ENCODE measurements at places on chromosomes 7 and 10.

DNA sequence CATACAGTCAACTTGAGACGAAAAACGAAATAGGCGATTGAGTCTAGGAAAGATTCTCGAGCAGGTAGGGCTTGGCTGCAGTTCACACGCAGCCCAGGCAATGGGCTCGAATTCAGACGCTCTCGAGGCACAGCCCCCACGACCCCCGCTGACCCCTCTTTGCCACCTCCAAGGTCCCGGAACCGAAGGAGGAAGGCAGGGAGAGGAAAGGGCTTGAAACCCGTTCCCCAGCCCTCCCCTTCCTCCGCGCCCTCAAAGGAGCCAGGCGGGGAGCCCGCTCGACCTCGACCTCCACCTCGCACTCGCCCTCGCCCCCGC is 441 bp downstream of the CCDC186 start:
- DNase-seq = no peak

GRCh38 chr10:7593063-7593462 is 73.7 kb downstream of the ITIH5 start:
- DNase-seq = no peak

- DNase-seq = no peak
These were observed 550.6 kb downstream of the GLRX3 start for GRCh38 chr10:130686689-130687300.

DNA sequence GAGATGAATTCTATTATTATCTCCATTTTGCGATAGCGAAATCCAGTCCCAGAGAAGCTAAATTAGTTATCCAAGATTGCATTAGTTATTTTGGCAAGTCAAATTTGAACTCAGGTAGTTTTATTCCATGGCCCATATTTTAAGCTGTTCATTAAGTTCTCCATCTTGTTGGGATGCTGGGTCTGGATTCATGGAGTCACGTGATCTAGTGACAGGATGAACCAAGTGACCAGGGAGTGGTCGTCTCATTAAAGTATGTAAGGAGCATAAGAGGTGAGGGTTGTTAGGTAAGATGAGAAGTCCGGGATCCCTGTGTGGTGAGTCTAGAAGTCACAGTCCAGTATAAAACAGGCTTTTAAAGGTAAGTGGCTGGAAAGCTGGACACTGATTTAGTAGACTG is 740.5 kb downstream of the PCDH15 start:
- no peak for DNase-seq

DNA sequence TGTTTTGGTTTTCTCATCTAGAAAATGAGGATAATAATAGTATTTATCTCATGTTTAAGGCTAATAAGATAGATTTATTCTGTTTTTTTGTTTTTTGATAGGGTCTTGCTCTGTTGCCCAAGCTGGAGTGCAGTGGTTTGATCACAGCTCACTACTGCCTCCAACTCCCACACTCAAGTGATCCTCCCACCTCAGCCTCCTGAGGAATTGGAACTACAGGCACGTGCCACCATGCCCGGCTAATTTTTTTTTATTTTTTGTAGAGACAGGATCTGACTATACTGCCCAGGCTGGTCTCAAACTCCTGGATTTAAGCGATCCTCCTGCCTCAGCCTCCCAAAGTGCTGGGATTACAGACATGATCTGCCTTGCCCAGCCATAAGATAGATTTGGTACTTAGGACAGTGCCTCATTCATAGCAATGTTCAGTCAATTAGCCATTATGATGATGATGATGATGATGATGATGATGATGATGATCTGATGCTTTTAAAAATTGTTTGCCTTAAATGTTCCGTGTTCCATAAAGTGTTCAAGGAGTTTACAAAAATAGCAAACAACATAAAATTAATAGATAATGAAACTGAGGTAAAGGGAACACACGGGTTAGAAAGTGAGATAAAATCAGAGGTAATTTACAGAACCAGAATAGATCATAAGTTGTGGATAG is 4.6 kb downstream of the WIPF3 start:
- no peak for DNase-seq

DNA sequence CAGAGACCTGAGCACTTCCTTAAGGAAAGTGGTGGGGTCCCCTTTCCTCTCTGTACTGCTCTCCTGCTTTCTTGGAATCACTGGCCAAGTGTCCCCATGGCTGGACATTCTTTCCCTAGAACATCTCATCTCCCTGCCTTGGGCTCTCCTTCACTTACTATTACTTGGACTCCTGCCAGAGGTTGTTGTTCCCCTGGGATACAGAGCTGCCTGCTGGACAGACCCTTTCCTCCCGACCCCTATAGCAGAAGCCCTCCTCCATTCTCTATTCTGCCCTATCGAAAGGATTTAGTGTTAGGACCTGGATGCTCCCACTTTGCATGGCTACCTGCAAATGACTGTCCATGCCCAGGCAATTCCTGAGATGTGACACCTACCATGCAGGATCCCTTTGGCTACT is 164.3 kb upstream of the PODXL start:
- no peak for DNase-seq

- DNase-seq = no peak
These were observed 20.5 kb downstream of the PIP4K2A start for GRCh38 chr10:22693860-22694259.

- DNase-seq = no peak
These were observed 1.8 kb downstream of the HOXA2 start for GRCh38 chr7:27100694-27101170.

GRCh38 chr7:14954035-14954434 is 51.5 kb upstream of the DGKB start:
- DNase-seq = no peak

DNA sequence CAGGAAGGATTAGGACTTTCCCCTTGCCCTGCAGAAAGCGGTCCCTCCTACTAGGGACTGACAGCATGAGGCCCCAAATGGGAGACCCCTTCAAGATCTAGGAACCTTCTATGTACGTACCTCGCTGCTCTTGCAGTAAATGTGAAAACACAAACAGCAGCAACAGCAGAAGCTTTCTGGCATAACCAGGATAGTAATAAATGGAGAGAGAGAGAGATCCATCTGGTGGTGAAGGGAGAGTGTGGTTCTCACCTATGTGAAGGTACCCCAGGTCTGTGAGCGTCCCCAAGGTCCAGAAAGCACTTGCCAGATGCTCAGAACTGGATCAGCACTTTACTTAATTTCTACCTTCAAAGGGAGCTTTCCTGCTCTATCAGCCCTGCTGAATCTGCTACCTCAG is 592.7 kb downstream of the PARD3 start:
- DNase-seq = no peak

- DNase-seq = peak; percentile 80
These were observed 47.9 kb upstream of the NPFFR1 start for GRCh38 chr10:70331486-70332268.

DNA sequence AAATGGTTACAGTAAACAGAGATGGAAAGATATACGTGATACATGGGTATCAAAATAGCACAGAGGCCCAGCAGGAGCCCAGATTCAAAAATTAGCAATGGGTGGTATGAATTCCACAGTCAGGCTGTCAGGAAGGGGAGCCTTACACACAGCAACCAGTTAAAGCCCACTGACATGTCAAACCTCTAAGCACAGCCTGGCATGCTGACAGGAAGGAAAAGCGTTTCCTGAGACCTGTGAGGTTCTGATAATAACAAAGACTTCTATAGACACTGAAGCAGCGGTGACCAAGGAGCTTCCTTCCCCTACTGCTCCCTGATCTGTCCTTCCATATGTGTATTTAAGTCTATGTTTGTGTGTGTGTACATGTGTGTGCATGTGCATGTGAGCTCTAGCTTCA is 89.9 kb downstream of the PHYHIPL start:
- DNase-seq = no peak

DNA sequence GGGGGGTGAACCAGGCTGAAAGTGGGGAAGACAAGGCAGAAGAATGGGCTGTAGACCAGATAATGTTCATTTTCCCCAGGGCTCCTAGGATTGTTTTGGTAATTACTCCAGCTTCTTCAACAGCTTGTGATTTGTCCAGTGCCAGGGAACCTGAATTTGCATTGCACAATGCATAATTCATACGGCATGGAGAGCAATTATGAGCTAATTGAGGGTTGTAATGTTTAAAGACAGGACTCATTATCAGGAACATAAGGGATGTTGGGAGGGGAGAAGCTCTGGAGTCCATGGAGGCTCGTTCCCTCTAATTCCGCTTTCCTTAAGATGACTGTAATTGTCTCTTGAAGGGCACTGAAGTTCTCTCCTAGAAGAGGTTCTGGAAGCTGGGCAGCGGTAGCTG is 405.0 kb upstream of the ZMIZ1 start:
- DNase-seq = no peak

DNA sequence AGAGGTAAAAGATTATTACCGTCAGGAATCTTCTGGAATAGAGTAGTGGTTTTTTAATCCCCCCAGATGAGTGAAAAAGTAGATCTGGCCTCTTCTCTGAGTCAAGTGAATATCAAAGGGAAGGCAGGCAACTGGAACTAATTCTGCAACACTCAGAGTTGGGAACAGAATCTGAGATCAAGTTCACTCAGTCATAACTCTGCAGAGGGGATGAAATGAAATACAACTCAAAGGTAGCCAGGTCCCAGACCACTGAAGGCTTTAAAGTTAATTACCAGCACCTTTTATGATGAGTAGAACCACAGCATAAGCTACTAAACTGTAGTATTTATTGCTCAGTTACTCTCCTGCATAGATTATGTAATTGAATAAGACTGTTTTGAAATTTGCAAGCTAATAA is 455.6 kb upstream of the AKR1E2 start:
- no peak for DNase-seq

- DNase-seq = no peak
These were observed 445.7 kb upstream of the C7orf33 start for GRCh38 chr7:148144827-148145226.

GRCh38 chr10:49750546-49750945 is 11.6 kb downstream of the OGDHL start:
- DNase-seq = no peak

GRCh38 chr7:131967216-131967730 is 410.8 kb upstream of the PODXL start:
- DNase-seq = no peak

DNA sequence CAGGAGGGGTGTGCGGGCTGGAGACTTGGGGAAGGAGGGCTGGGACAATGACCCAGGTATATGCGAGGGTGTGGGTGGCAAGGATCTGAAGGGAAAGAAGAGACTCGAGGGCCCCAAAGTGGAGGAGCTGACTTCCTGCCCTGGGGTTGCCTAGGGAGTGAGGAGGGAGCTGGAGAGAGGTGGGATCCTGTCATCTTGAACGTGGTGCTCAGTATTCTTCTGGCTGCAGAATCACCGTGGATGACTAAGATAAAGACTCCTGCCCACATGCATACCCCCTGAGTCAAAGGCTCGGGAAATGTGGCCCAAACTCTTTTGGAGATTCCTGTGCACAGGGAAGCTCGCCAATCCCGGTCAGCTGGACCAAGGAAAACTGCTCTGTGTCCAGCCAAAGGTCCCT is 31.2 kb downstream of the COL17A1 start:
- peak; percentile 38 for DNase-seq

GRCh38 chr10:62817121-62817765 is 1.1 kb upstream of the EGR2 start:
- DNase-seq = no peak

GRCh38 chr7:281637-282036 is 8.3 kb upstream of the FOXL3 start:
- DNase-seq = no peak

- DNase-seq = no peak
These were observed 44.0 kb downstream of the TMEM26 start for GRCh38 chr10:61409157-61409556.

DNA sequence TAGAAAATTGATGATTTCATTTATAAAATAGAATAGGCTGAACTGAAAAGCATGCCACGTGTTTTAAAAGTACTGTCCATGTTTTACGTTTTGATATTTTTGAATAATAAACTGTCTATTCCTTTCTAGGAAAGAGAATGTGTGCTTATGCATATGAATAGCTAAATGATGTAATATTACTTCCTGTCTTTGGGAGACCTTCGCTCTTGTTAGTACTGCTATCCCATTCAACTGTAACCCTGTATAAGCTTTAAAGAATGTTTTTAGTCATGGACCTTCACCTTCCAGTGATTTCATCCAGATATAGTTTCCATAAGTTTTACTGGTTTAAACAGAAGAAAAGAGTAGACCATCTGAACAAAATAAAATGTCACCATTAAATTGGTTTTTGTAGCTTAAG is 274.4 kb upstream of the SEMA3A start:
- DNase-seq = no peak

- DNase-seq = peak; percentile 80
These were observed 129.1 kb upstream of the PPP1R3A start for GRCh38 chr7:114047889-114048288.

DNA sequence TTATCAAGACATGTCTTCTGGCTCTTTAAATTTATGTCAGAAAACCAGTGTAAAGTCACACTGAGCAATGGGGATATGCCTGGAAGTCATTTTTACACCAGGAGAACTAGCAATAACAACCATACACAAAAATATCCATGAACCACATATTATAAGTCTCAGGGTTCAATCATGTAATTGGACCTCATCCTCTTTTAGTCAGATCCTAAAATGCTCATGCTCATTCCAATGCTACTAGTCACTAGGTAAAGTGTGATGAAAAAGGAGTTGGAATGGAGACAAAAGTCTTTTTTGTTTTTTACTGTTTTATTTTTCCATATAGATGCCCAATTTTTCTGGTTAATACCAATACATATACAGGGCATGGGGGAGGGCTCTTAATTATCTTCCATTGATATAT is 306.1 kb downstream of the DGKB start:
- peak; percentile 19 for DNase-seq

DNA sequence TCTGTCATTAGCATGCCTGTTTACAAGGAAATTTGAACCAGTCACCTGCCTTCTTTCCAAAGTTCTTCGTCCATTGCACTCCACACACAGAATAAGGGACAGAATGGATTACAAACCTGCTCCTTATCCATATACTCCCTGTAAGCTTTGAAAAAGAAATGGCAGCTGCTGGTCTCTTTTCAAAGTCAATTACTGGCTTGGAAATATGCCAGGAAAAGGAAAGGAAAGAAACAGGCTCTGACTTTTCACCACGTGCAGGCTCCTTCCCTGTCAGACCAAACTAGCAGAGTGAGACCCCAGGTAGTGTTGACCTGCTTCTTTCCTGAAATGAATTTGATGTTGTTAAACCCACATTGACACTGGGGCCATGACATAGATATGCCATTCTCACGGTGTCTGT is 84.5 kb downstream of the LHFPL3 start:
- no peak for DNase-seq

GRCh38 chr7:102934701-102935100 is 21.9 kb downstream of the LRRC17 start:
- no peak for DNase-seq

DNA sequence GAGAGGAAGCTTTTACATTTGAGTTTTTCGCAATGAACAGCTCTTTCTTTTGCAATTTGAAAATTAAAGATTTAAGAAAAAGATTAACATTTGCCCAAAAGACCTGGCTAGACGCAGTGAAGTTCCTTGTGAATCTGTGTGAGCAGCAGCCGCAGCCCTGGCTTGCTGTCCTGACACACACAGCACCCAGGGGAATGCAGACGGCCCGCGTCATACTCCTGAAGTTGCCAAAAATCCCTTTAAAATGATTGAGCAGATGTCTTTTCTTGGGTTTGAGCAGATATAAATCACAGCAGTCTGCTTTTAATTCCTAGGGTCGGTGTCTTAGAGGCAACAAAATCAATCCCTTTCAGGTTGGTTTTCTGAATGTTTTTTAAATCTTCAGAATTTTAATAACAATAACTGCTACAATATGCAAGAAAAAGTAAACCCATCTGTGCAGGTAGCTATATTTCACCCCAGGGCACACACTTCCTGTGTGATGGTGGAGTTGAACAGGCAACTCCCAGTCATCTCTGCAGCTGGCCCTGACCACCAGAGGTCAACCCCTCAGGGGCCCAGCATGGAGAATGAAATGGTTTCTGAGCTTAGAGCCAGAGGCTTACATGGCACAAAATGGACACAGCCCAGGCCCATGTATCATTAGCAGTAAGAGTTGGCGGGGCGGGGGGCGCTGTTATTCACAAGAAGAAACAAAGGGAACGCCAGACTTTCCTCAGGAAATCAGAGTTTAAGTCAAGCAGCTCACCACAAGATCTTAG is 32.2 kb upstream of the TRIL start:
- DNase-seq = peak; percentile 38
